ENCODE measurements at places on chromosomes 5 and 9.

- DNase-seq = no peak
These were observed 87.8 kb downstream of the HAPLN1 start for GRCh38 chr5:83632874-83633273.

DNA sequence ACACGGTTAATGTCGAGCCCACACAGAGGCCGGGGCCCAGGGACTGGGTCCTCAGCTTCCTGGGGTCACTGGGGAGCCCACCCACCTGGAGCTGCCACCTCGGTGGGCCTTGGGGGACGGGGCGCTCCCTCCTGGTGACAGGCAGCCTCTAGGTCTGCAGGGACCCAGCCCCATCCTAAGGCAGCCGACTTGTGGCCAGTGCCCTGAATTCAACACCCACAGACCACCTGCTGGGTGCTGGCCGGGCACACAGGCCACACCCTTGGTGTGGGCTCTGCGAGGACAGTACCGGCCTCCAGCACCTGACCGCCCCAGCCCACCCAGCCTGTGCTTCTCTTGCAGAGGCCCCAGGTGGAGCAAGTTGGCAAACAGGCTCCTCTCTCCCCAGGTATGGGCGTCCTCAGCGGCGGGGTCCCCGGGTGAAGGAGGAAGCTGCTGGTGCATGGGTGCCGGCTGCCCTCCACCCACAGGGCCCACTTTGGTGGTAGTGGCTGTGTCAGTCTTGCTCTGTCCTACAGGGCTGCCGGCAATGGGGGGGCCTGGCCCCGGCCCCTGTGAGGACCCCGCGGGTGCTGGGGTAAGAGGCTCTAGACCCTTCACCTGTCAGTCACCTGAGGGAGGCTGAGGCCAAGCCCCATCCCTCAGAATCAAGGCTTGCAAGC, 8.3 kb downstream of the ENTPD8 start:
- no peak for DNase-seq

- no peak for DNase-seq
These were observed 330.7 kb downstream of the LRRC70 start for GRCh38 chr5:62909326-62909725.

- no peak for DNase-seq
These were observed 4.7 kb downstream of the SKP2 start for GRCh38 chr5:36156619-36157018.

DNA sequence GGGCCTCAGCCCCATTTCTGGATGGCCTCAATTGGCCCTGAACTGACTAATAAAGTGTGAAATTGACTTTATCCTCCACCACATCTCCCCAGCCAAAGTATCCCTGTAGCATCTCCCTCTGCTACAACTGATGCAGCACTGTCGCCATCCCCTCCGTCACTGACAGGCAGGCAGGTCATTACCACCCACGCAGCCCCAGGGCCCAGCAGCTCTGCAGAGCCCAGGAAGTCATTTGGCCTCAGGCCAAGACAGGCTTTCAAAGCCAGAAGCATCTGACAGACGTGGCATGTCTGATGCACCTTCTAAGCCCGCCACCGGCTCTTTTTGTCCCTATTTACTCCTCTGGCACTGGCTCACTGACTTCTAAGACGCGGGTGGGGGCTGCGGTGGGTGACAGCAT, 65.3 kb downstream of the ARHGEF37 start:
- no peak for DNase-seq

Data from dorsolateral prefrontal cortex (tissue), 122 donors.